ENCODE measurements at places on chromosomes 2 and 18. TPM values are rescaled to one million over a fixed set of nuclear protein-coding genes. Genes with fewer than 3 reads are reported as not detected.

DNA sequence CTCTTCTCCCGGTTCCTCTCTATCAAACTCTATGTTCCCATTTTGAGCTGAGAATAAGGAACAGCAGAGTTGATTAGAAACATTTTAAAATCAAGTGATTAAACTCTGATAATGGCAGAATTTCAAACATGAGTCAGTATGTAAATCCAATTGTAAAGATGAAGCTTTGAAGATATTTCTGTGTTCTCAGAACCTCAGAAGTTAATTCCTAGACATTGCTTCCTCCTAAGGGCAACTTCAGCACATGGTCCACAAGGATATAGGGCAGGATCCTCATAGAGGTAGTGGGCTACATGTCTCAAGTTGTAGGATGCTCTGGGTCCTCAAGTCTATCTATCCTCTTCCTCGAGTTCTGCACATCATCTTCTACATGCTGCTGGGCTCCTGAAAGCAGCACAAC is 46.3 kb downstream of the QPCT start:
- no peaks in the 10 kb centered on the region for H3K4me1 ChIP-seq
- no peaks in the 10 kb centered on the region for H3K27me3 ChIP-seq
- H3K4me3 ChIP-seq, result no peak overlapping the region
- no peak overlapping the region for H3K27ac ChIP-seq

DNA sequence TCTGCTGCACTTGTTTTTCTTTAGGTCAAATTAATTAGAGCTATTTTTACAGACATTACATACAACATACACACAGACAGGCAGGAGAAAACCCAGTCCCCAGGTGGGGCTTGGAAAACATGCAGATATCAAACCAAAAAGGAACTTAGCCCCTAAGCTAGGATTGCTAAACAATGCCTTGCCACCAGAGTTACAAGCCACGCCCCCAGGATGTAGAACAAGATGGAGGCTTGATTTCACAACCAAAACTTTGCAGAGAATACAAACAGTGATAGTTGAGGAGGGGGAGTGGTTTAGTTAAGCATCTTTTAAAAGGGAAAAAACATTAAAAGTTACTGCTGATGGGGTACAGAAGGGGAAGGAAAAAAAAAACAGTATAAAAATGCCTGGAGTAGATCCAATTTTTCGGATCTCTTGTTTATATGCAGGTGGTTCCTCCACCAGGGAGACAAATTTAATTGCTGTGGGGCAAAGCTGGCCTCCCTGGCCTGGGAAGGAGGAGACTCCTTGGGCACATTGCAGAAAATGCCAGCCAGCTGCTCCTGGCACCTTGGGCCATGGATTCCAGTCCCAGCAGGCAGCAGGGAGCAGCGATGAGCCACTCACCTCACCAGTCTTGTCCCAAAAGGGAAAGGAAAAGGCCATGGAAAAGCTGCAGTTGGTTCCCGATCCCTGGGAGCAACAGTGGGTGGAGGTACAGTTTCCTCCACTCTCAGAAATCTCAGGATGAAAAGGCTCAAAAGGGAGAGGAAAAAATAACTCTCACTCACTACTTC is 348.4 kb upstream of the REG3G start:
- no peak overlapping the region for H3K27ac ChIP-seq
- no peaks in the 10 kb centered on the region for H3K36me3 ChIP-seq
- H3K27me3 ChIP-seq, result no peaks in the 10 kb centered on the region
- DNase-seq, result no peak
- no peaks in the 10 kb centered on the region for H3K4me1 ChIP-seq

- no peak for DNase-seq
- H3K4me1 ChIP-seq, result no peaks in the 10 kb centered on the region
- H3K27me3 ChIP-seq, result no peaks in the 10 kb centered on the region
- no peak overlapping the region for H3K27ac ChIP-seq
- no peak overlapping the region for H3K4me3 ChIP-seq
- no peaks in the 10 kb centered on the region for H3K36me3 ChIP-seq
Observed at GRCh38 chr2:106990297-106990696, 104.3 kb upstream of the ST6GAL2 start.

- no peak overlapping the region for H3K4me3 ChIP-seq
- H3K4me1 ChIP-seq, result no peaks in the 10 kb centered on the region
Observed at GRCh38 chr2:55804535-55804934, 110.9 kb upstream of the PNPT1 start.

DNA sequence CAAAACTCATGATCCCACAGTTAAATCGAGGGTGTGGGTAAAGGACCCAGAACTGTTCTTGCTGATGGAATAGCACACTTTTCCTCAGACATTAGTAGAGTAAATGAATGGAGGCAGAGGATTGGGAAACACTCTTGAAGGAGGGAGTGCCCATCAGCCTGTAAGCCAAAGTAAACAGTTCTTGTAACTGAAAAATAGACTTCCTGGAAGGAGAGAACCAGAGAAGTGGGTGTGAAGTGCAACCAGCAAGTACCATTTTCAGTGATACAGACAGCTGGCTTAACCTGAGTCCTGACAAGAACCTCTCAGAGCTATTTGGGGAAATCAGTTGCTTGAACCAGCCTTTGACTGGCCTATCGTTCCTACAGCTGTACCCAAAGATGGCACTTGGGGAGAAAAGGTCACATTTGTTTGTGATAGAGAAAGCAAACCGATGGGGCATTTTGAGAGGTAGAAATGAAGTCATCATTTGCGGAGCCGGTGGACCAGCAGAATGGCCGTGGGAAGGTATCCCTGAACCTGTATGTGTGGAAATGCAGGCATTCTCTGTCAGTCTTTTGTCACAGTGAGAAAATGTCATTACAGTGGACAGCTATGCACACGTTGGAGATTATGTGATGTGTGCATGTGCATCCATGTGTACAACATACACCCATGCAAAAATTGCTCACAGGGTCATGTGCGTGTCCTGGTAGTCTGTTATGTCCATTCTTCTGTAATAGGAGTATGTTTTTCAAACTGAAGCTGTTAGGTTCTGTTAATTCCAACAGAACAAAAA is 17.8 kb downstream of the CRIM1 start:
- H3K27ac ChIP-seq, result no peak overlapping the region
- H3K36me3 ChIP-seq, result no peaks in the 10 kb centered on the region
- H3K27me3 ChIP-seq, result no peaks in the 10 kb centered on the region
- no peak overlapping the region for H3K4me3 ChIP-seq
- peak; percentile 29 for DNase-seq
- H3K4me1 ChIP-seq, result peaks cover 31% of the 10 kb centered on the region

The ELOA2 gene
- not detected for polyA plus RNA-seq

The GAL3ST2 gene
- 0.05 TPM for polyA plus RNA-seq

The UPP2 gene
- polyA plus RNA-seq, result 0.08 TPM
